ENCODE measurements at places on chromosomes 16 and 17.

GRCh38 chr16:4087990-4088577 is 28.2 kb downstream of the ADCY9 start:
- no peaks in the 10 kb centered on the region for H3K27me3 ChIP-seq
- H3K4me1 ChIP-seq = peaks cover 5% of the 10 kb centered on the region

- DNase-seq = no peak
- H3K4me3 ChIP-seq = peak overlapping the region; percentile 38
- peaks cover 11% of the 10 kb centered on the region for H3K27me3 ChIP-seq
- H3K4me1 ChIP-seq = peaks cover 16% of the 10 kb centered on the region
Observed at GRCh38 chr17:67998466-67998865, 2.2 kb upstream of the C17orf58 start.

- no peak overlapping the region for H3K27ac ChIP-seq
- H3K4me3 ChIP-seq = no peak overlapping the region
- peaks cover 2% of the 10 kb centered on the region for H3K27me3 ChIP-seq
- DNase-seq = no peak
- peaks cover 2% of the 10 kb centered on the region for H3K4me1 ChIP-seq
Observed at GRCh38 chr16:9578459-9578858, 487.0 kb downstream of the HAPSTR1 start.

DNA sequence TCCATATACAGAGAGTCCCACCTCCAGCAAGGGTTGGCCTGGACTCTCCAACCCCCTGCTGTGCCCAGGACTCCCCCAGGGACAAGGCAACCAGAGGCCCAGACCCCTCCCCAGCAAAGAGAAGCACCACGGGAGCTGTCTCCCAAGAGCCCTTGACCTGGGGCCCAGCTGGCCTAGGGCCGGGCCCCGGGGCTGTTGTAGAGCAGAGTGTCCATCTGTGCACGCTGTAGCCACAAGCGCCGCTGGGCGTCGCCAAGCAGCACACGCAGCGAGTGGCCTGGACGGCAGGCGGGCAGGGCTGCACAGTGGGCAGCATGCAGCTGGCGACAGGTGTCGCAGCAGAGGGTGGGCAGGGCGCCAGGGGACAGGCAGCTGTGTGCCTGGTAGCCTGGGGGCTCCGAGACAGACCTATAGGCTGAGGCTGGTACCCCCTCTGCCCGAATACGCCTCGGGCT is 4.3 kb downstream of the SPATA2L start:
- peaks cover 6% of the 10 kb centered on the region for H3K27me3 ChIP-seq
- DNase-seq = peak; percentile 20
- H3K27ac ChIP-seq = no peak overlapping the region
- peaks cover 4% of the 10 kb centered on the region for H3K4me1 ChIP-seq
- H3K36me3 ChIP-seq = no peaks in the 10 kb centered on the region

DNA sequence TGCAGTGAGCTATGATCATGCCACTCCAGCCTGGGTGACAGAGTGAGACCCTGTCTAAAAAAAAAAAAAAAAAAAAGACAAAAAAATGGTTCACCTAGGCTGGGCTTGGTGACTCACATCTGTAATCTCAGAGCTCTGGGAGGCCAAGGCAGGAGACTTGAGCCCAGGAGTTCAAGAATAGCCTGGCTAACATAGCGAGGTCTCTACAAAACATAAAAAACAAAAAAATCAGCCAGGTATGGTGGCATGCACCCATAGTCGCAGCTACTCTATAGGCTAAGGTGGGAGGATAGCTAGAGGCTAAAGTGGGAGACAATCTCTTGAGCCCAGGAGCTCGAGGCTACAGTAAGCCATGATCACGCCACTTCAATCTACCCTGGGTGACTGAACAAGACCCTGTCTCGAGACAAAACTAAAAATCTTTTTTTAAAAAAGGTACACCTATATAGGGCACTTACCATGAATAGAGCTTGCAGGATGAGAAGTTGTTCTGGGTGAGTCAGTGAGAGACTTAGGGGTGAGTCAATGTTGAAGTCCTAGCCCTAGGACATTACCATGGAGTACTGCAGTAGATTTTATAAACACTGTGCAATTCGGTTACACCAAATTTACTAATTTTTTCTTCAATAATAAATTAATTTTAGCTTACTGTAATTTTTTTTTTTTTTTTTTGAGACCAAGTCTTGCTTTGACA is 19.0 kb downstream of the USP32 start:
- H3K4me3 ChIP-seq = no peak overlapping the region
- no peak overlapping the region for H3K27ac ChIP-seq
- H3K4me1 ChIP-seq = peaks cover 4% of the 10 kb centered on the region
- H3K27me3 ChIP-seq = no peaks in the 10 kb centered on the region
- no peaks in the 10 kb centered on the region for H3K36me3 ChIP-seq
- no peak for DNase-seq

- H3K4me3 ChIP-seq = no peak overlapping the region
- H3K36me3 ChIP-seq = peaks cover 16% of the 10 kb centered on the region
Observed at GRCh38 chr17:6589266-6589946, 33.1 kb upstream of the PITPNM3 start.

DNA sequence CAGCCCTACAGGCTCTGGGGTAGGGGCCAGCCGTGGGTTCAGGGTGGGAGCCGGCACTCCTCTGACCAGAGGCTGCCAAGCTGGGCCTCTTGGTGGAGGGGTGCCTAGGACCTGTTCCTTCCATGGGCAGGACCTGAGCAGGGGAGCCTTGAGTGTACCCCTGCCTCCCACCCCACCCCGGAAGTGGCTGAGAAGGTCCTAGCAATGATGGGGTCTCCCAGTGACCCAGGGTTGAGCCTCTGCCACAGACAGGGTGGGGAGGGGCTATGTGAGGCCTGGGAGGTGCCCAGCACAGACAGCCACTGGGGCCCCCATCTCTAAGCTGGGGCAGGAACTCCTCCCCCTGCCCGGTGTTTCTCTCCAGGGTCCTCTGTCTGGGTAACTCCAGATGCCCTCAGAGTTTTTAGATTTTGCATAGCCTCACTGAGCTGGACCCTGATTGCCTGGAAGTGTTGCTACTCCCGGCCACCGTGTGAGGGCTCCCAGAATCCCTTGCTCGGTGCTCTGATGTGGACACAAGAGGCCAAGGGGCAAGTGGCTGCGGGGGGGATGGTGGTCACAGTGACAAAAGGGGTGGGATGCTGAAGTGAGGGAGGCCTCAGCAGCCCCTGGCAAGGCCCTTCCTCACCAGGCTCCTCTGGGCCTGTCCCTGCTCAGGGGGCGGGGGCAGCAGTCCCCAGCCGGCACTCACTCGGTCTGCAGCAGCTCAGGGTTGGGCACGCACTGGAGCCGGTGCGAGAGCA is 6.4 kb upstream of the MTSS2 start:
- H3K27ac ChIP-seq = no peak overlapping the region
- no peak for DNase-seq
- peaks cover 16% of the 10 kb centered on the region for H3K4me1 ChIP-seq
- no peaks in the 10 kb centered on the region for H3K36me3 ChIP-seq

DNA sequence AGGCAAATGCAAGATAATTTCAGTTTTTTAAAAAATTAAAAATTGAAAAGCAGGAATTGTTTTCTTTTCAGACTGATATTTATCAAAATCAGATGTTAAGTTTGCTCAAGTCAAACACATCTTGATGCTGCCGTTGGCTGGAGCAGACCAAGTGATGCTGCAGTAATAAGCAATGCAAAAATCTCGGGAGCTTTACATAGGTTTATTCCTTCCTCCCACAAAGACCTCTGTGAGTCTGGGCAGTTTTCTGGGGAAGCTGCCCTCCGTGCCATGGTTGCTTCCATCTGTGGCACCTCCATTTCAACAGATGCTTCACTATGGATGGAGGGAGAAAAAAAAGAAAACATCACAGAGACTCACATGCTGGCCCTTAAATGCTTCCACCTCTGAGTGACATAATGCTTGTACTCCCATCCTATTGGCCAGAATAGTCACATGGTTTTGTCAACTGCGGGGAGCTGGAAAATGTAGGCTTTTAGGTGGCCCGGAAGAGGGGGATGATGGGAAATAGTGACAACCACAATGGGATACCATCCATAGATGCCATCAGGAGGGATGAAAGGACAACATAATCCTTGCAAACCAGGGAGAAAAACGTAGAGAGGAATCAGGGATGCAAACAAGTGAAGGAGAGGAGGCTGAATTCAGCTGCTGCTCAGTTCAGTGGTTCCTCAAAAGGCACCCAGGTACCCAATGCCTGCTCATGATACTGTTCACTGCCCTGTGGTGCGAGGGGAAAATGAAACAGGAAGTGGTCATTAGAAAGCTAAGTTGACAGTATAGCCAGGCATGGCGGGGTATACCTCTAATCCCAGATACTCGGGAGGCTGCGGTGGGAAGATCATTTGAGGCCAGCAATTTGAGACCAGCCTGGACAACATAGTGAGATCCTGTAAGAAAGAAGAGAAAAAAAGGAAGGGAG is 13.5 kb upstream of the ERCC4 start:
- no peak overlapping the region for H3K27ac ChIP-seq
- DNase-seq = no peak

- peaks cover 4% of the 10 kb centered on the region for H3K27me3 ChIP-seq
- H3K4me3 ChIP-seq = no peak overlapping the region
- H3K27ac ChIP-seq = no peak overlapping the region
- no peaks in the 10 kb centered on the region for H3K36me3 ChIP-seq
- H3K4me1 ChIP-seq = peaks cover 40% of the 10 kb centered on the region
Observed at GRCh38 chr17:77396610-77397009, 255.8 kb downstream of the SEC14L1 start.

GRCh38 chr17:61128661-61129115 is 271.0 kb upstream of the TBX2 start:
- DNase-seq = no peak
- H3K4me3 ChIP-seq = peak overlapping the region; percentile 74
- H3K27ac ChIP-seq = peak overlapping the region; percentile 99
- H3K4me1 ChIP-seq = peaks cover 44% of the 10 kb centered on the region

DNA sequence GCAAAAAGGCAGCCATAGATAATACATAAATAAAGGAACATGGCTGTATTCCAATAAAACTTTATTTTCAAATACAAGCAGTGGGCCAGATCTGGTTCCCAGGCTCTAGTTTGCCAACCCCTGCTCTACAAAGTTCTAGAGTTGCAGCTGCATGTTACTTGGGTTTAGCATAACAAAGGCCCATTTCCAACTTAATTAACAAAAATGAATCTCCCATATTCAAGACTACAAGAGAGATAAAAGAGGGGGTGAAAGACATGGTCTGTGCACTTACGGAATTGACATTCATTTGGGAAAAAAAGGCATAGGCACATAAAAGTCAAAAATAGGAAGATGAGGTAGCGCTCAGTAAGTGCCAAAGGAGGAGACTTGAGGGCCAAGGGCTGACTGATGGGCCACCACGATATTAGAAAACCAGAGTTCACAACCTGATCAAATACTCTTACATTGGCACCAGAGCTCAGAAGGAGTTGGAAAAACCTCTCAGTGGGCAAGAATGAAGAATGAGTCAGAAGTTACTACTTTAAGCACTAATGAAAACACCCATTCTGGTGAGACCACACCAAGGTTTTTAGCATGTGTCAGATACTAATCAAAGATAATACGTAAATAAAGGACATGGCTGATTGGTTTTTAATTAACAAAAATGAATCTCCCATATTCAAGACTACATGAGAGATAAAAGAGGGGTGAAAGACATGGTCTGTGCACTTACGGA is 164.0 kb downstream of the VPS53 start:
- H3K4me1 ChIP-seq = no peaks in the 10 kb centered on the region
- H3K36me3 ChIP-seq = peaks cover 8% of the 10 kb centered on the region
- H3K4me3 ChIP-seq = no peak overlapping the region
- no peak overlapping the region for H3K27ac ChIP-seq

- H3K36me3 ChIP-seq = no peaks in the 10 kb centered on the region
- no peak overlapping the region for H3K4me3 ChIP-seq
- H3K27ac ChIP-seq = no peak overlapping the region
- peaks cover 2% of the 10 kb centered on the region for H3K4me1 ChIP-seq
- no peak for DNase-seq
Observed at GRCh38 chr16:22810226-22810625, 3.7 kb upstream of the HS3ST2 start.

Measured in glutamatergic neuron (in vitro differentiated cells).